ENCODE measurements at places on chromosomes 1 and 21. TPM values are rescaled to one million over a fixed set of nuclear protein-coding genes. Genes with fewer than 3 reads are reported as not detected.
A peak's percentile ranks its signal among the peaks of the same experiment; 100 is the strongest.

Gene PCP4
- not detected for total RNA-seq

Gene LY9
- not detected for total RNA-seq

Gene GJC2
- 0.20 TPM for total RNA-seq

Gene TP53BP2
- 9.8 TPM for total RNA-seq

Gene IGSF21
- total RNA-seq = not detected

Gene ACKR1
- not detected for total RNA-seq

Gene TMIGD3
- total RNA-seq = not detected

Gene FAM167B
- total RNA-seq = not detected

Gene TMEM61
- total RNA-seq = not detected

Gene SGIP1
- not detected for total RNA-seq

Gene APOBEC4
- total RNA-seq = not detected

- DNase-seq = peak; percentile 49
Measured at GRCh38 chr1:47175227-47175934, 14.5 kb downstream of the PDZK1IP1 start.

DNA sequence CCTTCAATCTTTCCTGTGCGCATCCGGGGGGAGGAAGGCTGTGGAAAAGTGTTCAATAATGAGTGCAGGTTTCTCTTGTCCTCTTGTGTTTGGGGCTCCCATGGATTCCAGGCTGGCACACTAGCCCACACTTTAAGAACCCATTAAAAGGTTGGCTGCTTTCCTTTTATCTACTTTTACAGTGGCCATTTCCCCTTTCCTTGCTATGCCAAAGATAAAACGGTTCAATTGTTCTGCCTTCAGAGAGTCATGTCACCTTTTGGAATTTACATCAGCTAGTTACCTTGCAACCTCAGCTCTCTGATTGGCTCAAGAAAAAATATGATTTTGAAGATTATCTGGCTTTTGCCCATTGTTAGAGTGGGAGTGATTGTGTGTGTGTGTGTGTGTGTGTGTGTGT, 182.3 kb downstream of the SDCCAG8 start:
- no peak for DNase-seq

- DNase-seq = no peak
Measured at GRCh38 chr1:231478811-231479210, 49.7 kb upstream of the TSNAX start.

DNA sequence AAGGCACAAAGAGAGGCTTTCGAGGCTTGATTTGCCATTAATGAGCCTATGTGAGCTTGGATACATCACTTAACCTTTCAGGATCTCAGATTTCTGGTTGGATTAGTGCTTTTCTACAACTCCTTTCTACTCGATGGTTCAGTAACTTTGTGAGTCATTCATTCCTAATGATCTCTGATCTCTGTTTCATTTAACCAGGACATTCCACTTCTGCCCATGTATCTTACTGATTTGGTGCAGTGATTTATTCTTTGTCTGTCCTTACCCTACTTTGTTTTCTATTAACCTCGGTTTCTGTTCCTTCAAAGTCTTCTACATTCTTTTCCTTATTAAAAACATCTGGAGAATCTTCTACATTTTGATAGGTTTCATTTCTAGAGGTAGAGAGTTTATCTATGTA, 94.6 kb upstream of the ZBTB18 start:
- DNase-seq = no peak

DNA sequence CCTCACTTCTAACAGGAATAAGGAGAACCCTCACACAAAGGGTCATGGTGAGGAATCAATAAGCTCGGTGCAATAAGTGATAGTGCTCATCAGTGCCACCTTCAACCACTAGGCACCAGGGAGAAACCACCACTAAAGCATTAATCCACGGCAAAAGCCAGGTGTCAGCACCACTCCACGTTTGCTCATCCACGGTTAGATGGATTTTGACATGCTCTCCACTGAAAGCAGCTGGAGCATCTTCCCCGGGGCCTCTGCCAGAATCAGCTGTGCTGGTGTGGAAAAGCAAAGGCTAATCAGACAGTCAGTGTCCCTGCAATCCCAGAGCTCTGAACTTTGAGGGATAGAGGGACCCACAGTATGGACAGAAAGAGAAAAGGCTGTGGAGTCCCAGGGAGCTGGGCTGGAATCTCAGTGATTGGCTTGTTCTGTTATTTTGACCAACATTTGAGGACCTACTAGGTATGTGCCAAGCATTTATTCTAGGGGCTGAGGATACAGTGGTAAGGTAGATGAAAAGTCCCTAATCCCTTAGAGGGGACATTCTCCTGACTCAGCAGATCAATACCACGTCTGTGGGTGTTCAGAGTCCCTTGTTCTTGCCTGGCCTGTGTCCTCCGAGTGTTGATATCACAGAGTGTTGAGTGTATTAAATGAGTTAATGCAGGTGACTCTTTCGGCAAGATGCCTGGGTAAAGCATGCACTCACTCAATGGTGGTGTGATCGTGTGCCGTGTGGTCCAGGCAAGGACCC, 41.3 kb downstream of the FHAD1 start:
- peak; percentile 14 for DNase-seq

DNA sequence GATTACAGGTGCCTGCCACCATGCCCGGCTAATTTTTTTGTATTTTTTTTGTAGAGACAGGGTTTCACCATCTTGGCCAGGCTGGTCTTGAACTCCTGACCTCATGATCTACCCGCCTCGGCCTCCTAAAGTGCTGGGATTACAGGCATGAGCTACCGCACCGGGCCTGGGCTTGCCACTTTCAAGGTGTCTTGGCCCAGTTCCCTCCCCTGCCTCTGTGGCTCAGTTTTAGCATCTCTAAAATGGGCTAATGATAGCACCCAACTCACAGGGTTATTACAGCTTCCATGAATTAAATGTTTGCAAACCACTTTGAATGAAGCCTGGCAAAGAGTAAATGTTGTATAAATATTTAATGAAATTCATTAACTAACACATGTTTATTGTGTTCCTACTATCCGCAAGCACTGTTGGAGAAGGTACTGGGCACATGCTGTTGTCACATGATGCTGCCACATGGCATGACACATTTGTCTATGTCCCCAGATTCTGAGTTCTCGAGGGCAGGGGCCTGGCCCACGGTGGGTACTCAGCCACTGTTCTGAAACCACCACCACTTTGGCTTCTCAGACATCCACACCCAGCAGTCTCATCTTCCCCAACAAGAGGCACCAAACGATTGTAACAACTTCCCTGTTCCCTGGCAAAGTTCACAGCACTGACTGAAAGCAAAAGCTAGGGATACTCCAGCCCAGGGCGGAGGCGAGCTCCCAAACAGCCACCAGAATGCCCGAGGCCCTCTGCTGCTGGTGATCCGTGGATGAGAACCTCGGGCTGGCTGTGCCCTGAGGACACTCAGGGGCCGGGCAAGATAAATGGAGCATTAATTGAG, 9.7 kb downstream of the IFFO2 start:
- DNase-seq = no peak

DNA sequence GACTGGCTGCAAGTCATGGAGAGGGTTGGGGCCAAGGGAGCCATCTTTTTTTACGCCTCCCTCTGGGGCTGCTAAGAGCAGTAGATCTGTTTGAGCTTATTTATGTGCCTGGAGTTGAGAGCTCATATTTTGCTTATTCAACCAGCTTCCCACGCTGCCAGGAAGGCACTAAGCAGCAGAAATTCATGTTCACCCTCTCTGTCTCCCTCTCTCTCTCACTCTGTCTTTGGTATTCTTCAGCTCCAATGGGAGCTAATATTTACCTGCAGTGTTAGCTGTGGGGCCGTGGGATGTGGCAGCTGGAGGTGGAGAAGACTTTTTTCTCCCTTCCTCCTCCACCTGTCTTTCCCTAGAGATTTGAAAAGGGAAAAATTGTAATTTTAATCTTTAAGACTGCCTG, 26.8 kb upstream of the CACNA1E start:
- DNase-seq = no peak

DNA sequence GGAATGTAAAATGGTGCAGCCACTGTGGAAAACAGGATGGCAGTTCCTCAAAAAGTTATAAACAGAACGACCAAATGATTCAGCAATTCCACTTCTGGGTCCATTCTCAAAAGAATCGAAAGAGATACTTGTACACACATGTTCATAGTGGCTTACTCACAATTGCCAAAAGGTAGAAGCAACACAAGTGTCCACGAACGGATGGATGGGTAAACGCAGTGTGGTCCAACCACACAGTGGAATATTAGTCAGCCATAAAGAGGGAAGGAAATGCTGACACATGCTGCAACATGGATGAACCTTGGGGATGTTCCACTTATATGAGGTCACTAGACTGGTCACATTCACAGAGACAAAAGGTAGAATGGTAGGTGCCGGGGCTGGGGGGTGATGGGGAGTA, 5.3 kb downstream of the KRTAP10-1 start:
- DNase-seq = no peak

- no peak for DNase-seq
Measured at GRCh38 chr1:59138402-59138801, 158.5 kb upstream of the FGGY start.

- no peak for DNase-seq
Measured at GRCh38 chr1:185674201-185674600, 60.0 kb upstream of the HMCN1 start.

DNA sequence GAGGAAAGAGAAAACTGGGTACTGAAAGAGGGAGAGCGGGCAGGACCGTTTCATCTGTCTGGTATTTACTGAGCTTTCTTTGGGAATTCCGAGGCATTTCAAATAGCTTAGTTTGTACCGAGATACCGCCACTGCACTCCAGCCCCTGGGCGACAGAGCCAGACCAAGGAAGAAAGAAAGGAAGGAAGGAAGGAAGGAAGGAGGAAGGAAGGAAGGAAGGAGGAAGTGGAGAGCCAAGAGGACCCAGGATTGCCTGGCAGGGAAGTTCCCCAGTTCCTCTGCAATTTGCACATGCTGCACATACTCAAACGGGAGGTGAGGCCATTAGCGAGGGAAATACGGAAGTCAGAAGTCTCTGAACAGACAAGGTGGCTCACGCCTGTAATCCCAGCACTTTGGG, 961 bp upstream of the FUCA1 start:
- no peak for DNase-seq

DNA sequence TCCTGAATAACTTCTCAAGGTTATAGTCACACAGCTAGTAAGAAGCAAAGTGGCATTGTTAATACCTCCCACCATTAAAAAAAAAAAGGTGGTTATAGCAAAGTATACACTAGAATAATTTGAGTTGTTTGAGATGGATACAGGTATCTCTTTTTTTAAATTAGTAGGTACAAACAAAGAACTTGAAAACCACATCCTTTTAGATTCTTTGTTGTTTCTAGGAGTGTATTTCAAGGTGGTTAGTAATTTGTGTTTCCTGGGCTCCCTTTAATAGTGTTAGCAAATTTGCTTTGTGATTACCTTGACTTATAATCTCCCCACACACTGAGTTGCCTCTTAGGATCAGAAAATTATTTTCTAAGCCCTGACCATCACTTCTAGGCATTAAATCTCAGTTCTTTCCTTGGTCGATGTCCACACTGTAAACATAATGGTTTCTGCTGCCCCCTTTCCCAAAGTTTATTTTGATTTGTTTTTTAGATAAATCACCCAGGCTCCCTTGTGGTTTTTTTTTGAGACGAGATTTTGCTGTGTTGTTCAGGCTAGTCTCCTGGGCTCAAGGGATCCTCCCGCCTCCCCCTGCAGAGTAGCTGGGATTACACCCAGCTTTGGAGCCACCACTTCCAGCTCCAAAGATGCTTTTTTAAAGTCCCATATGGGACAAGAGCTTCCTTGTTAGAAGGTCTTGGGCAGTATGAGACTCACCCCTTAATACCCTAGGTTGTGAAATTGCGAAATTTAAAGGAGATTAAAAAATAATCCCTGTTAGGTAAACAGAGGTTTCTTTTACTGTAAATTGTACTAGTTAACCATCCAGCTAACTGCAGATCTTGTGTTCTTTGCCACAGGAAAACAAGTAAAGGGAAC, 6.2 kb downstream of the AKIRIN1 start:
- no peak for DNase-seq

DNA sequence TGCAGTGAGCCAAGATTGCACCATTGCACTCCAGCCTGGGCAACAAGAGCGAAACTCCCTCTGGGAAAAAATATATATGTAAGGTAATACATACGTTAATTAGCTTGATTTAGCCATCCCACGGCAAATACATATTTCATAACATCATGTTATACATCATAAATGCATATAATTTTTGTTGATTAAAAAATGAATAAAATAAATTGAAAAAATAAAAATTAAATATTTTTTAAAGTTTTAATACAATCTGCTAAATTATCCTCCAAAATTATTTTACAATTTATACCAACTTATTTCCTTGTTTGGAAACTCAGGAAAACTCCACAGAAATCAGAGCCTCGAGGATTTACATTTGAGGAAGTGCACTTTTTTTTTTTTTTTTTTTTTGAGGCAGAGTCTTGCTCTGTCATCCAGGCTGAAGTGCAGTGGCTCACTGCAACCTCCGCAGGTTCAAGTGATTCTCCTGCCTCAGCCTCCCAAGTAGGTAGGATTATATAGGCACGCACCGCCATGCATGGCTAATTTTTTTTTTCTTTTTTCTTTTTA, 12.6 kb upstream of the IPO9 start:
- no peak for DNase-seq
